H54 (cell line): ENCODE measurements at places on chromosomes 16 and 17.
A peak's percentile ranks its signal among the peaks of the same experiment; 100 is the strongest.

GRCh38 chr16:3068487-3068886, 3.0 kb downstream of the IL32 start:
- no peak for DNase-seq

- no peak for DNase-seq
Measured at GRCh38 chr17:50117202-50118051, 12.5 kb downstream of the SAMD14 start.

DNA sequence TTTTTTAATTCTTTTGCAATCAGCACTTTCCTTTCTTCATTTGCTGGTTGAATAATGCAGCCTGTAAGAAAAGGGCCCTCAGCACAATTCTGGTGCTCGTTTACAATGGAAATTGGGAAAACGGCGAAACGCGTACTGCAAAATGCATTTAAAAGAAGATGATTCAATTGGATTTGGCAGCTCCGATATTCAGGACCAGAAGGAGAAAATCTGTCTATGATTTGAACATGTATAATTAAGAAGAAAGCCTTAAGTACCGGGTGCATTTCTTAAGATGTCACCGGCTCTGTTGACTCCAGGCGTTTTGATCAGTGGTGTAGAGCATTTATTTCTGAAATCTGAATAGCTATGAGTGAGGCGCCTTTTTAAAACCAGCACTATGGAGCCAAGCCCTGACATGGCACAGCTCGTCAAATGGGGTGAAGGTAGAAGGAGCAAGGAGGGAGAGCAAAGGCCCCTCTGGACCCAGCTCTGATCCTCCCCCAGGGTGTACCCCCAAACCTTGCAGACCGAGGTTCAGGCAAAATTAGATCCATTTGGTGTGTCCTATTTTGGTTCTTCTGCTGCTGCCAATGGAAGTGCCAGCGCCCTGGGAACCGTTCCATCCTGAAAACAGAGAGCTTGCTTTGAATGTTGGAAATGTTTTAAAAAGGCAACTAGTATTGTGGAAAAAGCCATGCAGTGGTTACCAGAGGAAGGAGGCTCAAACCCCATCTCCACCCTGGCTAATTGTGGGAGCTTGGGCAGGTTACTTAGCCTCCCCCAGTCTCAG, 161.4 kb upstream of the RPL38 start:
- DNase-seq, result no peak

GRCh38 chr17:76700270-76700616, 10.5 kb downstream of the MXRA7 start:
- no peak for DNase-seq

GRCh38 chr16:78483124-78483992, 383.9 kb downstream of the WWOX start:
- DNase-seq, result no peak

- DNase-seq, result peak; percentile 85
Measured at GRCh38 chr16:30786936-30787612, at the start of gene ZNF629. Gene ZNF629, minus strand, starts transcription at chr16:30787205. Its CDS starts 2,723 bp downstream, at chr16:30784482.

DNA sequence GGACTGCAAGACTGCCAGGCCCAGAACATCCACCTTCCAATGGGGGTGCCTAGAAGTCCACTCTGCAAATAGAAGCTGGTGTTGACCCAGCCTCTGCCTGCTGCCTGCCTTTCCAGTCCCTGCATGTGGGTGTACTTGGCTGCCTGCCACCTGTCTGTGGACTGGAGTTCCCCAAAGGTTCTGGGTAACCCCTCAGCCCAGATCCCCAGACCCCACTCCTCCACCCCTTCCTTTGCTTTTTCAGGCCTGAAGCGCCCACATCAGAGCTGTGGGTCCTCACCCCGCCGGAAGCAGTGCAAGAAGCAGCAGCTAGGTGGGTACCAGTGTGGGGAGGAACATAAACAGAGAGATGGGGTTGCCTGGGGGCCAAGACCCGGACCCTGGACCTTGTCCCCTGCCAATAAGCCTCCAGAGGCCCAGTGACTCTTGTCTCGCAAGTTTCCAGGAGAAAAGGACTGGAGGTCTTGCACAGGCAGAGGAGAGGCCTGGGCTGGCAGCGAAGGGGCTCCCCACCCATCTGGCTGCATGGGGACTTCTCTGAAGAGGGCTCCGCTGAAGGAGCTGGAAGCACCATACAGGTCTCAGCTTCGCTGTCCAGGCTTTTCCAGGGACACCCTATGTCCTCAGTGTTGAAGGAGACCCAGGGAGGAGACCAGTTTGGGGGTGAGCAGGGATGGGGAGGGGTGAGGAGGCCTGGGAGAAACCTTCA, 34.3 kb downstream of the NLRC5 start:
- DNase-seq, result no peak

DNA sequence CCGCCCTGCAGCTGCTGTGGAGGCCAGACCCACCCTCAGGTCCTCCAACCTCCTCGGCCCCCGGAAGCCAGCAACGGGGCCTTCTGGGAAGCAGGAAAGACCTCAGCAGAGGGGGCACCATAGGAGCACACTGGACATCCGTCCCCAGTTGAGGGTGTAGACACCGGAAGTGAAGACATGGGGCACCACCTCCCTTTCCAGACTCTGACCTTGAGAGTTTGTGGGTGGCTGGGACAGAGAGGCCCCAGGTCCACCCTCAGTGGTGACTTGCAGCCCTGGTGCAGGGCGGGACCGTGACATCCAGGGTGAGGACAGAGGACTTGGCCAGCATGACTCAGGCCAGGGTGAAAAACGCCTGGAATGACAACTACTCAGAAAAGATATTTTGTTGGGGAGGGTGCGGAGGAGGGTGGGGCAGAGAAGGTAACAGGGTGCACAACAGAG, 19.9 kb downstream of the CEP295NL start:
- DNase-seq, result peak; percentile 92

GRCh38 chr17:29004081-29004692, 1.6 kb downstream of the SEZ6 start:
- no peak for DNase-seq

- no peak for DNase-seq
Measured at GRCh38 chr17:35676441-35676840, 55.0 kb upstream of the RASL10B start.

- no peak for DNase-seq
Measured at GRCh38 chr17:57071991-57072944, 12.8 kb upstream of the AKAP1 start.

DNA sequence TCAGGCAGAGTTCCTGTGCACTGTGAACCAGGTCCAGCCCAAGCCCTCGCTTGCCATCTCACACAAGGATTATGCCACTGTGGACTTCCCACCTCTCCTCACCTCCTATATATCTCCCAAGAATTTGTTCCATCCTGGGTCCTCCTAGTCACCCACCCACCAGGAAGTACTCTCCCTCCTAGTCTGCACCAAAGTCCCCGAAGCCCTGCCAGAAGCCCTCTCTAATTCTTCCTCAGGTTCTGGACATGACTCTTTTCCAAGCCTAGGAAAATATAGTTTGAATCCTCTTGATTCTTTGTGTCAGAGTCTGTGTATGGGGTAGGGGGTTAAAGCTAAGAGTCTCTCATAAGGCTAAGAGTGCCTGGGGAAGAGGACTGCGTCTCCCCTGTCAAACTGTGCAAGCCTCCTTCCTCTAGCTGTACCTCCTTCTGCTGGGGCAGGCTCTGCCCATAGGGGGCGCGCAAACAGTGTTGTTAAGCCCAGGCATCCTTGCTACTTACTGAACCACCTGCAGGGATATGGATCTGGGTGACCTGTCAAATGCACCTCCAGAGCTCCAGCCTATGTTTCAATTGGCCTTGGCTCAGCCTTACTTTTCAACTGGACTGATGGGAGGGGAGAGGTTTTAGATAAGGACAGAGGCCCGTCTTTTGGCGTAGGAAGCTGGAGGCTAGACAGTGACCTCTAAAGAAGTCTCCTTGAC, 16.6 kb upstream of the DLX4 start:
- DNase-seq, result peak; percentile 88

GRCh38 chr17:79939755-79940458, 95.8 kb downstream of the TBC1D16 start:
- no peak for DNase-seq
